SIG-M5 (cell line): ENCODE measurements at places on chromosomes 16 and 17.

DNA sequence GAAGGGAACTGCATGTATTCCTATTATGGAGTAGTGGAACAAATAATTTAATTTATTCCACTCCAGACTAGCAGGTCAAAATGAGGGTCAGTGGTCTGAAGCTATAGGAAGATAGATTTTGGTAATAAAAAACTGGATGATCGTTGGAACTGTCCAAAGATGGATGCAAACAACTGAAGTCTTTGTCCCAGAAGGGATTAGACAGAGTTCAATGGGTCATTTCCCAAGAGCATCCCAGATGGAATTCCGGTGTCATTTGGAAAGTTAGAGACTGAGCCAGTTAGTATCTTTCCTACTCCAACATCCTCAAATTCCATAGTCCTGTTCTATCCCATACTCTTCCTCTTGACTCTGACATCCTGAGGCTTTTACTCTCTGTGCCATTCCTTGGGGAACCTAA is 22.8 kb upstream of the TOX3 start:
- no peak for DNase-seq

- DNase-seq: no peak
Observed at GRCh38 chr16:73775841-73776388, 520.7 kb upstream of the PSMD7 start.

DNA sequence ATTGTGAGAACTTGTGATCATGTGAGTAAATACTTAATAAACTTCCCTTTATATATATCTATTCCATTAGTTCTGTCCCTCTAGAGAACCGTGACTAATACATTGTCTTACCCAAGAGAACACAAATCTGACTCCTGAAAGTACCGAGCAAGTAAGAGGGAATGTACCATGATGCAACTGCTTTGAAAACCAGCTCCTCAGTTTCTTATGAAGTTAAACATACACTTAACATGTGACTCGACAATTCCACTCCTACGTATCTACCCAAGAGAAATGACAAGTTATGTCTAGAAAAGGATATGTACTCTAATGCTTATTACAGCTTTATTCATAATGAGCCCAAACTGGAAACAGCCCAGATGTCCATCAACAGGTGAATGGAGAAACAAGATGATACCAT is 8.8 kb upstream of the GJD3 start:
- no peak for DNase-seq

- DNase-seq: no peak
Observed at GRCh38 chr16:58487566-58488351, 12.2 kb upstream of the NDRG4 start.

- no peak for DNase-seq
Observed at GRCh38 chr16:56281249-56281805, 90.0 kb downstream of the GNAO1 start.

DNA sequence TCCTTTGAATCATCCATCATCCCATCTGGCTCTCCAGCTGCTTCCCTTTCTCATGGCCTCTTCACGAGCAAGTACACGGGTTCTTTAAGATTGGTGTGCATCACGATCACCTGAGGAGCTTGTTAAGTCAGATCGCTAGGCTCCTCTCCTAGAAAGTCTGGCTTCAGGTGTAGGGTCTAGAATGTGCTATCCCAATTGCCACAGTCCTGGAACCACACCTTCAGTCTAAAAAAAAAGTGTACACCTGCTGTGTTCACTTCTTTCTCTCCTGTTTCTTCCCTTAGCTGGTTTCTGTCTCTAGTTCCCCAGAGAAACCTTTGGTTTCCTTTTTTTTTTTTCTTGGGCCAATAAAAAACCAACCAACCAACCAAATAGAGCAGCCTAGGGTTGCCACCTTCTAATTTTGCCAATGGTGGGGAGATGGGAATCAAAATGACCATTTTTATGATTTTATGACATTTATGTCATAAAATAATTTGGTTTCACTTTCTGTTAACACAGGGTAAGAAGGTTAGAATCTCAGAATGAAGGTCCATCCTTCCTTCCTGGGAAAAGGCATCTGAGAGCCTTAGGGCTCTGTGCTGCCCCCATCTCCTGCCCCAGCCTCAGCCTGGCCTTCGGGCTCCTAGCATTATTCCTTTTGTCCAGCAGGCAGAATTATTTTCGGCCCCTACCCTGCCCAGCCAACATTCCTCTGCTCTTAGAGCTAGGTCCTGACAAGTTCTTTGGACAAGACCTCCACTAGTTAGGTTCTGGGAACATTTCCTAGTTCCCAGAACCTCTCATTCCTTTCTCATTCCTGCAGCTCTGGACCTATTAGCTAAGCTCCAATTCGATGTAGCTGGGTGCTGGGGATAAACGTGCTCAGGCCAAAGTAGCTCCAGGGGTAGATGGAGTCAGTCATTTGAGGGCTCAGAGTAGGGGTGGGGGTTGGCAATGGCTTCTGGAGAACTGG is 1.9 kb upstream of the GGT6 start:
- no peak for DNase-seq

DNA sequence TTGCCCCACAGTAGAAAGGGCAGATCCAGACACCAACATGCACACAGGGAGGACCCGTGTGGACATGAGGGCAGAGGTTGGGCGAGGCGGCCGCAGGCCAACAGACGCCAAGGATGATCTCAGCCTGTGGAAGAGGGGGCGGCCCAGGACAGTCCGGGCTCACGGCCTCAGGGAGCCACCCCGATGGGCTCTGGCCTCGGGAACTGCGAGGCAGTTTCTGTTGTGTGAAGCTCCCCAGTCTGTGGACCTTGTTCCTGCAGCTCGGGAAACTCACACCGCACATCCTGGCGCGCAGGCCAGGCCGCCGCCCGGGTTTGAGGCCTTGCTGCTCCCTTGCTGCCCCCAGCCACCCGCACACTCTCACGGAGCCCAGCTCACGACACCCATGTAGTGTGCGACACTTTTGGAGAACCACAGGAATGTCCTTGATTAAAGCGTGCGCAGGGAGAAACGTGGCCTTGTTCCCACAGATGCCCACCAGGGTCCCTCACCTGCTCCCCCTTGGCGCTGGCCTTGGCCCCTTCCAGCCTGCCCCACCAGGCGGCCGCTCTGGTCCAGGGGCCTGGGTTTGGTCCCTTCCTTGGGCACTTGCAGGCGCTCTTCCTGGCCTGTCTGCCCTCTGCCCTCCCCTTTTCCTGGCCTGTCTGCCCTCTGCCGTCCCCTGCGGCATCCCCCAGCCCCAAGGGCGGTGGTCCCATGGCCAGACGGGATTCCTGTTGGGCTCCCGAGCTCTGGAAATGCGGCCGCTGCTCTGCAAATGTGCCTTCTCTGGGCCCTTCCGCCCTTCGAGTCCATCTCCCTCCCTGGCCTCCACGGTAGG is 9.3 kb upstream of the SLC38A10 start:
- no peak for DNase-seq

DNA sequence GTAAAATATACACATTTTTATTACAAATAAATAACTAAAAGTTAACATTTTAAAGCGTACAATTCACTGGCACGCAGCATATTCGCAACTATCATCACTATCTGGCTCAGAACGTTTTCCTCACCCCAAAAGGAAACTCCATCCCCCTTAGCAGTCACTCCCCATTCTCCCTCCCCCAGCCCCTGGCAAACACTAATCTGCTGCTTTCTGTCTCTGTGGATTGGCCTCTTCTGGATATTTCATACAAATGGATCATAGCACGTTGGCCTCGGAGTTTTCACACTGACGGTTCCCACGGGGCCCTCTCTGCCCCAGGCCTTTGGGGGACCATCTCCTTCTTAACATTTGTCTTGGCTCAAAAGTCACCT is 64.6 kb downstream of the RTN4RL1 start:
- no peak for DNase-seq

DNA sequence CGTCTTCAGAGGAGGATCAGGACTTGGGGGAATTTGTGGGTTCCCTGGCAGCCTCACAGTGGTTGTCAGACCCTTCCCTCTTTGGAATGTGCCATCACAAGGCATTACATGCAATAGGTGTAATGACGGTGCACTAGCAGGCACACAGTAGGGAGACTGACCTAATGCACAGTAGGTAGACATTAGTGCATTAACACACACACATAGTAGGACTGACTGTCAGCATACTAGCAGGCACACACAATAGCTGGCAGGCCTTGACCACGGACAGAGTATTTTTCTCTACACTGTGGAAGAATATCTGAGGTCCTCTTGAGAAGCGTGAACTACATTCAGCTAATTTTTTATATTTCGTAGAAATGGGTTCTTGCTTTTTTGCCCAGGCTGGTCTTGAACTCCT is 10.9 kb upstream of the UBALD2 start:
- DNase-seq: no peak

GRCh38 chr16:89325861-89326471 is 108.5 kb downstream of the ZNF778 start:
- DNase-seq: no peak

- DNase-seq: no peak
Observed at GRCh38 chr17:75697651-75698291, 23.5 kb upstream of the ITGB4 start.
